ENCODE measurements at places on chromosomes 7 and 10.

DNA sequence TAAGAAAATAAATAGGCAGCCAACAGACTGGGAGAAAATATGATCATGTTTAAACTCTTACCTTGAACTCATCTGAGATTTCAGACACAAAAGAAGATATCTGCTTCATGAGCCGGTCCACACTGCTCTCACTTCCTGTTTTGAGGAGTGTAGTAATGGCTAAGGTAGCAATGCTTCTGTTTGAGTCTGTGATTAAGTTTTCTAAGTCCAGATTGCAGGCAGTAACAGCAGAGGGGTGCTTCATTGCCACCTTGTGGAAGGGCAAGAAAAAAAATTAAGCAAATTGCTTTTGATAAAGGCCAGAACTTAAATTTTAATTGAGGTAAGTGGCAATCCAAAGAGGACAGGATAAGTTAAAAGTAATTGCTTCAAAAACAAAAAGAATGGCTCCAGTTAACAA, 69.1 kb downstream of the MEST start:
- DNase-seq, result no peak

- no peak for DNase-seq
Observed at GRCh38 chr7:22346383-22347107, 10.4 kb downstream of the RAPGEF5 start.

- no peak for DNase-seq
Observed at GRCh38 chr10:112949875-112950507, at the start of gene TCF7L2. Gene TCF7L2 (plus strand): TSS chr10:112950247. CDS start chr10:112950757, 510 bp downstream.

DNA sequence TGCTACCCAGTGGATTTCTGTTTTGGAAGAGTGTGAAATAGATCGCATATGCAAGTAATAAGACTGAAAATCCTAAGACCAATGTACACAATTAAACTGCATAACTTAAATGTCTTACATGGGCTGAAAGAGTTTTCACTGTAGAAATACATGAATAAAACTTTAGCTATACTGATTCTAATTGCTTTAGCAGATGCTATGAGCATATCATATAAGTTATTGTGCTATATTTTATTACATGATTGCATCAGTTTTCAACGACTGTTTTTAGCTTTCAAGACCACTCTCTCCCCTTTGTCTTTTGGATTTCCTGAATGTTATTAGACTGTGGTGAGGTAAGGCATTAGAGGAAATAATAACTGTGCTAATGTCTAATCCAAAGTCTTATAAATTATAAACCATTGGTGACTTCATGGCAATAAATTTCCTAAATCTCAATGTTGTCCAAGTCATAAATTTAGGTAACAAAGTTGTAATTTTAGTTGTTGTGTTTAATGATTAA, 124.5 kb downstream of the SEMA3A start:
- DNase-seq, result no peak

DNA sequence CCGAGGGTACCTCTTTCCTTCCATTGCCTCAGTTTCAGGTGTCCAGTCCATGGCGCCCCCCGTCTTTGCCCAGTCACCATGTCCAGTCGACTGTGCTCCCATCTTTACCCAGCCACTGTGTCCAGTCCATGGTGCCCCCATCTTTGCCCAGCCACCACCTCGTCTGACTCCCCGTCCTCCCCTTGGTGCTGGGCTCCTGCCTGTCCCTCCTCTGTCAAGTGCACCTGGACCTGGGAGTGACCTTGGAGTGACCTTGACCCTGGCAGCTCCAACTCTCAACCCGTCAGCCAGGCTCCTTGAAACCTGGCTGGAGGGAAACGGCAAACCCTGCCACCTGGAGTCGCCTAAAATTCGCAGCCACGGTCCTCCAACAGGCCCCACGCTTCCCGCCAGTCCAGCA, 180.2 kb downstream of the ADARB2 start:
- no peak for DNase-seq

DNA sequence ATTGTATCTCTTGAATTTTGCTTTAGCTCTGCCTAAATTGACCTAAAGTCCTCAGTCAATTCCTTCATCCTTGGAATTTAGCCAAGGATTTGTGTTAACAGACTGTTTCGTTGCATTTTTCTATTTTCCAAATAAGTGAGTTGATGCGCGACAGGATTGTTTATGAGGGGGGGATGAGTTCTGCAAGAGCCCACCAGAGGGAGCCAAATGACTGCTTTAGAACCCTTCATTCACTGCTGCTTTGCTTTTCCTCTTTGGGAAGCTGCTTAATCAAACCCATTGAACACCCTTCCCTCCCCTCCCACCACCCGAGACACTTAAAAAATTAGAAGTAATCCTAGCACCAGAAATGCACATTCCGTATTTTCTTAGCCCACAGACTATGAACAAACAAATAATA, 33.7 kb upstream of the PTF1A start:
- DNase-seq, result peak; percentile 1

- no peak for DNase-seq
Observed at GRCh38 chr10:104089621-104090020, 3.9 kb upstream of the COL17A1 start.

DNA sequence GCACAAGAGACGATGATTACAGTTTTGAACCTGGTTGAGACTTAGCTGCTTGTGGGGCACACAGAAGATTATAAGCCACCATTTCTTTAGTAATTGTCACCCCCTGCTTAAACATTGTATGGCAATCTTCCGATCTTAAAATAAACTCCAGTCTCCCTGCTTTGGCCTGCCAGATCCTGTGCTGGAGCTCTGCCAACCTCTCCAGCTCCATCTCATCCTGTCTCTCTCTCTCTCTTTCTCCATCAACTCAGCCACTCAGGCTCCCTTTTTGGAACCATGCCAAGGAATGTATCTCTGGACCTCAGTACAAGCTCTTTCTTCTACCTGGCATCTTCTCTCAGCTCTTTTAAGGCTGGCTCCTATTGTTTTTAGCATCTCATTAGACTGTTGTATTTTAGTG, 1053.2 kb downstream of the REEP3 start:
- no peak for DNase-seq

DNA sequence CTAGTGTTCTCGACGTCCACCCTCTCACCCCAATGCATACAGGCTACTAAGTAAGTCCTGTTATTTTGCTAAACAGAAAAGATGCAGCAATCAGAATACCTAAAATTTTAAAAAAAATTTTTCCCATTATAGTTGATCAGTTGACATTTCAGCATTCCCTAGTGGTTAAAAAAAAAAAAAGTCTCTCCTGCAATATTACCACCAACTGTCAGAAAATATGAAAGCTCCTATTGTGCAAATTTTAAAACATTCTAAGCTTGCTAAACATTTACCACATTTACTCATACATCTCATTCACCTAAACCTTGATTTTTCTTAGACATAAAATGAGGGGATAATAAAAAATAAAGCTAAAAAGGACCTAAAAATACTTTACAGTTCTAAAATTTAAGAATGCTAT, 165.6 kb downstream of the AVL9 start:
- DNase-seq, result no peak

DNA sequence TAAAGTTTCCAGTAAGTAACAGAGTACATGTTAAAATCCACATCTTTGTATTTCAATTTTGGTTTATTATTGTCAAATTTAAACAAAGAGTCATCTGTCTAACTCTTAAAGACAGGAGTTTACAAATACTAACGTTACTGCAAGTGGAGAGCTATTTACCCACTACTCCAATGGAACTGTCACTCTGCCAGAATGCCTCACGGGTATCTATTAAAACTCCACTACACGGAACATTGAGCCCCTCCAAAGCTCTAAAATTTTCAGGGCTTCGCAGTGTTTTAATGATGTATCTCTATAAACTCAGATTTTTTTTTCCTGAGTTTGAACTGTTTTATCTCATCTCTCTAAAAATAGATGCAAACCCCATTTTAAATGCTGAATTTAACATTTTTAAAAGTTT, 388.7 kb upstream of the SEMA3A start:
- DNase-seq, result no peak
